ENCODE measurements at places on chromosomes 12 and 14.

GRCh38 chr12:91264178-91264577, 81.6 kb upstream of the DCN start:
- DNase-seq: no peak

GRCh38 chr12:105865886-105866285, 272.9 kb downstream of the NUAK1 start:
- no peak for DNase-seq

DNA sequence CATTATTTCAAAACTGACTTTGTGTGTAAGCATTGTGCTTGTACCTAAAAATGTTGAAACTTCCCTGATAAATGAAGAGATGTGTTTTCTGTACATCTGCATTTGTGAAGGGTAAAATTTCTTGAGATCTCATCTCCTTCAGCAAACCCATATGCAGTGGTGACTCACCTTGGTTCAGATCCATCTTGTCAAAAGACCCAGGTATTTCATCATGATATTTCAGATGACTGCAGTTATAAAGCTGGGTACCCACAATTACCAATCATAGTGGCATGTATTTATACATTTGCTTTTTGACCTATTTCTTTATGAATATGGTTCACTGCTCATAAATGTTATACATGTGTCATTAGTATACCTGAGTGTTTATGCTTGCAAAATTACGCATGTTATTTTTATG, 1213.6 kb downstream of the GALC start:
- DNase-seq: no peak

DNA sequence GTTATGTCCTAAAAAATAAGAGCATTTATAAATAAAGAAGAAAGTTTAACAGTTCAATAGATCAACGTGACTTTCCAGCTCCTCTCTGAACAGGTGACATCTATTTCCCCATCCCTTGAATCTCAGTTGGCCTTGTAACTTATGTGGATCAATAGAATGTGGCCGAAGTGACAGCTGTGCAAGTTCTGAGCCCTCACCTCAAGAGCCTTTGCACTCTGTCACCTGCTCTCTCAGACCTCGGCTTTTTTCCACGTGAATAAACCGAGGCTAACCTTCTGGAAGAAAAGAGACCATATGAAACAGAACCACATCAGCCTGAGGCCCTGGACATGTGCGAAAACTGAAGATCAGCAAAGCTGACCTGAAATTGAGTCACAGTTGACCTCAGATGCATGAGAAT, 253.0 kb downstream of the DAD1 start:
- DNase-seq: no peak

DNA sequence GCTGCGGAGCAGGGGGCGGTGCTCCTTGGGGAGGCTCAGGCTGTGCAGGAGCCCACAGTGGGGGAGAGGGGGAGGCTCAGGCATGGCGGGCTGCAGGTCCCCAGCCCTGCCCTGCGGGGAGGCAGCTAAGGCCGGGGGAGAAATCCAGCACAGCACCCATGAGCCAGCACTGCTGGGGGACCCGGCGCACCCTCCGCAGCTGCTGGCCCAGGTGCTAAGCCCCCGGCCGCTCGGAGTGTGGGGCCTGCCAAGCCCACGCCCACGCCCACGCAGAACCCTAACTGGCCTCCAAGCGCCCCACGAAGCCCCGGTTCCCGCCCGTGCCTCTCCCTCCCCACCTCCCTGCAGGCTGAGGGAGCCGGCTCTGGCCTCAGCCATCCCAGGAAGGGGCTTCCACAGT, 145.6 kb upstream of the SEL1L start:
- DNase-seq: no peak

DNA sequence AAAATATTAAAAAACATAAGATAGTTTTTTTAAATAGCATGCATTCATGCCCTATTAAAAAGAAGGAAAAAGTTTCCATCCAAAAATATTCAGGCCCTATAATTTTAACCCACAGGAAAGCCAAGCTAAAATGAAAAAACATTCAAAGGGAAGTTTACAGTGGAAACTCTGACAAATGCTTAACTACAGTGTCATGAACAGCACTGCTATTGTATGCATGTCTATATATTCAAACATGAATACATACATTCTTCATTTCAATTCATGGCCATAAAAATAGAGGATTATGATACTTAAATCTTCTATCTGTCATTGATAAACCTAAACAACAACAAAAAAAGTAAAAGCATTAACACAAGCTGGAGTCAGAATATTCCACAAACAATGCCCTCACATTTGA, 67.4 kb downstream of the PPP2R5E start:
- DNase-seq: no peak

DNA sequence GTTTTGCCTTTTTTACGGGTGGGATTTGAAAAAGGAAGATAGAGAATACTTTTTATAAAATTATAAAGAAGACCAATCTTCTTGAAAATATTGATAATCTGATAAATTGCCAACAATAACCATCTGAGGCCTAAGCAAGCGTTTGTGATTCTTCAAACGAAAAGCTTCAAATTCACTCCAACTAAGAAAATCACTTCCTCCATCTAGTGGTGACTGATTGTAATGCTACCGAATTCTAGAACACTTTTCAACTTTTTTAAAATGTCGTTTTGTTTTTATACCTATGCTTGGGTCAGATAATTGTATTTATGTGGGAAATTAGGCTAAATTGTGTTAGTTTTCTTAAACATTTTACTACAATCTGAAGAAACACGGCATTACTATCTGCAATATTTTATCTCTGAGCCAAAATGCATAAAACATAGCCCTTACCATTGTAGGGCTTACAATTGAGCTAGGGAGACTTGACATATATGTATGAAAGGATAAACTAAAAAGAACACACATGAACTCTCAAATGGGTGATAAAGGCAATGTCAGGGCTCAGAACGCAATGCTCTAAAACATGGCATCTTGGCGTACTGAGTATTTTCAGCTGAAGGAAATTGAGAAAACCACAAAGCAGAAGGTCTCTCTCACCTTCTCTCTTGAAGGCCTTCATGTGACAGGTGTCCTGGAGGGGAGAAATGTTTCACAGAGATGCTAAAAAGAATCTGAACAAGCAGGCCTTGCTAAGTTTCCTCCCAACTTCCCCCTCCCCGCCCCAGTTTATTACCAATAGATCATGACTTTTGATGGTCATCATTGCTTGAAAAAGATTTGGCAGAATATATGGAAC, 36.8 kb upstream of the G2E3 start:
- DNase-seq: no peak

DNA sequence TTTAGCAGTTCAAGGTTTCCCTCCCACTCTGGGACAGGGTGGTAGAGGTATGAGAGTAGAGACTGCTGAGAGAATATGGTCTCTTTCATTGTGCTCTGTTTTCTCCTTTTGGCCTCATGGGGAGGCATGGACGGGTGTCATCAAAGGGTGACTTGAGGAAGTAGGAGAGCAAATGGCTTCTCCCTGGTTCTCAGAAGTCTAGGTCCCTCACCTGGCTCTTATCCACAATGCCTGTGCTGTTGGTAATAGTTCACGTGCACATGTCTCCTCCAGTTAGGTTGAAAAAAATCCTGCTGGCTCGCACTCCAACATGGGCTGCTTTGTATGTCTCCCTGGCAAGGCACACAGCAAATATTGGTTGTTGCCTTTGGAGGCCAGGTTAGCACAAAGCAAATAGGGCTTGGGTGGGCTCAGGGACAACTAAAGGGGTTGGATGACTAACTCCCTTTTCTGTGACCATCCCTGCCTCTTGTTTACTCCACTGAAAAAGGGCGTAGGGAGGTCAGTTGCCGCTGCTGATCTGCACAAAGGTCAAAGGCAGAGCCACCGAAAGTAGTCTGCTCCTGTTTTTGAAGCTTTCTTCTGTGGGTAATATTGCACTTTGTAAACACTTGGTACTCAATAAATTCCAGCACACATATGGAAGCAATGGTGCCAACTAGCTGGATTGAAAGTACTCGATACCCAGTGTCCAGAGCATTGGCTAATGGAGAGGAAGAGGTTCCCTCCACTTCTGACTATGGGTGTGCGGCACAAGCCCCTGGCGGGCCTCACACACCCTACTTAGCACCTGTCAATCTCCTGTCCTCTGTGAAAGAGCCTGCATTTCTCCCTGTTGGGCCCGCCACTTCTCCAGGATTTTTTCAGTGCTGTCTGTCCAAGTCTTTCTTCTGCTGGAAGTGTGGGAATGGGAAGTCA, 121.8 kb downstream of the SLC38A6 start:
- DNase-seq: no peak

DNA sequence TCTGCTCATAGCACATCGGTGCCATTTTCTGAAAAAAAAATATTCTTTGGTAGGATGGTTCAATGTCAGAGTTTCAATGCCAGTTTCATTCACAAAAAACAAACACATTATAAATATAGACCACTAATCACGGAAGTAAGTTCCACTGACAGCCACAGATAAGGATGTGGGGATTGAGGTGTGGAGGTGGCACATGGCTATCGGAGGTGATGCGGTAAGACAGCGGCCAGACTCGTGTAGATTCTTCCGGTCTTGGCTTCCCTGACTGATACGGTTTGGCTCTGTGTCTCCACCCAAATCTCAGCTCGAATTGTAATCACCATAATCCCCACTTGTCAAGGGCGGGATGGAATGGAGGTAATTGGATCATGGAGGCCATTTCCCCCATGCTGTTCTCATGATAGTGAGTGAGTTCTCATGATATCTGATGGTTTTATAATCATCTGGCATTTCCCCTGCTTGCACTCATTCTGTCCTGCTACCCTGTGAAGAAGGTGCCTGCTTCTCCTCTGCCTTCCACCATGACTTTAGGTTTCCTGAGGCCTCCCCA, 693.4 kb downstream of the VRK1 start:
- no peak for DNase-seq

DNA sequence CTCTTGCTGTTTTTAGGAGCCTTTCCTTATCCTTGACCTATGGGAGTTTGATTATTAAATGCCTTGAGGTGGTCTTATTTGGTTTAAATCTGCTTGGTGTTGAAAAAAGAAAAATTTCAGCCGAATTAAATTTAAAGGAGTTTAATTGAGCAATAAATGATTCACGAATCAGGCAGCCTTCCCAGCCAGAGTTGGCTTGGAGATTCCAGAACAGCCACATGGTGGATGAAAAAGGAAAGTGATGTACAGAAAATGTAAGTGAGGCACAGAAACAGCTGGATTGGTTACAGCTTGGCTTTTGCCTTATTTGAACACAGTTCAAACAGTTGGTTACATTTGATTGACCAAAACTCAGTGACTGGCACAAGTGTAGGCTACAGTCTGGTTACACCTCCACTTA, 69.7 kb downstream of the WASHC3 start:
- DNase-seq: no peak

DNA sequence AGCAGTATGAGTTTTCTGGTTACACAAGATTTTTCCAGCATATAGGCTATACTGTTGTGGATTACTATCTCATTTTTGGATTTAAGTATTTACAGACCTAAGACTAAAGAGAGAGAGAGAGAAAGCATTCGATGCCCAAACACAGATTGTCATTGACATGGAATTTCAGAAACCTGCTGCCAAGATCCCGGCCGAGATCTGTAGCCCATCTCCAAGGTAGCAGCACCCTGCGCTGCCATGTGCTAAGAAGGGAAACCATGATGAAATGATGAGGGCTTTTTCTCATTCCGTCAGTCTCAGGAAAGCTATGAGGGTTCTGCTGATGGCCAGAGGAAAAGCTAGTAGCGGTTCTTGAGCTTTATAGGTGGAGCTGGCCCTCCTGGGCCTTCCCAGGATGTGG, 135.6 kb upstream of the EVL start:
- no peak for DNase-seq

- DNase-seq: no peak
Observed at GRCh38 chr12:124322271-124322998, 27.5 kb downstream of the RFLNA start.

- DNase-seq: no peak
Observed at GRCh38 chr12:27309293-27309994, 23.2 kb upstream of the BMAL2 start.

- no peak for DNase-seq
Observed at GRCh38 chr12:80936642-80937390, 918 bp downstream of the LIN7A start.

GRCh38 chr12:110694330-110694901, 5.5 kb upstream of the HVCN1 start:
- no peak for DNase-seq

GRCh38 chr12:66087365-66087943, 43.1 kb downstream of the LLPH start:
- no peak for DNase-seq

- DNase-seq: no peak
Observed at GRCh38 chr14:34460841-34461240, 1.2 kb downstream of the SPTSSA start.

DNA sequence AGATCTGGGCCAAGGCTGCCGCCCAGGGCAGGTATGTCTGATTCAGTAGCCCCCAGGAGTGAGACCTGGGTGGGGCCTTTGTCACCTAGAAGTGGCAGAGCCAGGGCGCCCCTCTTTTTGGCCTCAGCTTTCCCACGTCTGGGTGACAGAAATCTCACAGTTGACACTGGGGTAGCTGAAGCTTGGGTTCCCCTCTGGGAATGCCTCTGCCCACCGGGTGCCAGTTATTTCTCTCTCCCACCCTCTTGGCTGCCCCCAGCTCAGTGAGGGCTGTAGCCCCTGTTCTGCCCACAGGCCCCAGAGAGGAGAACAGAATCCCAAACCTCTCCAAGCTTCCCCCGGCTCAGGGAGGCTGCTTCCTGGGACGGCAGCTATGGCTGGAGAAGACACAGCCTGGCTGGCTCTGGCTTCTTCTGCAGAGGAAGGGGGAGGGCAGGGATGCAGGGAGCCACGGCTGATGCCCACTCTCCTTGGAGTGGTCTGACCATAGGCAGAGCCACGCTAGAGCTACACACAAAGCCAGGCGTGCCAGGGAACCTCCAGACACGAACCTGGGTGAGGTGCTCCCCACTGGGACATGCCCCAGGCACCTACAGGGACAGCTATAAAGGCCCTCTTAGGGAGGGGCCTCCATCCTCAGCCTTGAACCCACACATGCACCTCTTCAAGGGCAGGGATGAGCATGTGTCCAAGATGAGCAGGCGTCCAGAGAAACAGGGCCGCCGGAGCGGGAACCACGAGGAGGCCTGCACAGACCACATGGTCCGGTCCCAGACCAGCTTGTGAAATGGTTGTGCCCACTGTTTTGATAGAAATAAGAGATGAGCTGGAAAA, 51.7 kb downstream of the BEGAIN start:
- no peak for DNase-seq

- DNase-seq: no peak
Observed at GRCh38 chr14:81243499-81243898, 22.7 kb upstream of the GTF2A1 start.

GRCh38 chr14:51004352-51004800, 60.1 kb upstream of the PYGL start:
- DNase-seq: no peak

DNA sequence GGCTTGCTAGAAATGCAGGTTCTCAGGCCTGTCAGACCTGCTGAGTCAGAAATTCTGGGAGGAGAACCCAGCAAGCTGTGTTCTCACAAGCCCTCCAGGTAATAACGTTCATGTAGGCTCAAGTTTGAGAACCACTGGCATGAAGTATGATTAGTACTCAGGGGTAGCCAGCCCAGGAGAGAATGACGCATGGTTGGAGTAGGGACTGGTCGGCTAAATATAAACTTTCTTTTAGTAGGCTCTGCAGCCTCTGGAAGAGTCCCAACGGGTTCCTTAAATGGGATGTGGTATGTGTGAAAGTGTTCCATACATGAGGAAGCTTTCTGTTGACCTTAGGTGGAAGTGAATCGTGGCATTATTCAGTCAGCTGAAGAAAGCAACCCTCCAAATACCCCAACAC, 209.3 kb downstream of the SLC41A2 start:
- DNase-seq: no peak
